ENCODE measurements at places on chromosomes 12 and 14.

DNA sequence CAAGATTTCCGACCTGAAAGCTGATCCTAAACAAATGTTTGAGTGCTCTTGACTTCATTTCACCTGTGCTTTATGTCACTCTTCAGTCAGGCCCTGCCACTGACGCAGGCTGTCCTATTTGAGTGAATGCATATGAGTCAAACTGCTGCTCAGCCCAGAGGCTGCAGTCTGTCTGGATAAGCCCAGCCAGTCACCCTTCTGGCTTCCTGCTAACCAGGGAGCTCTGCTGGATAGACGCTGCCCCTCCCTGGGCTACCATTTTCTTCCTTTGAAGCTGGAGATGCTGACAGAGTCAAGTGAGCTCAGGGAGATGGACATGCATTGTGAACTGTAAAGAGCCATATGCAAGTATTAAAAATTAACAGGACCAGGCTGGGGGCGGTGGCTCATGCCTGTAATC is 5.1 kb upstream of the TUNAR start:
- no peak for DNase-seq

DNA sequence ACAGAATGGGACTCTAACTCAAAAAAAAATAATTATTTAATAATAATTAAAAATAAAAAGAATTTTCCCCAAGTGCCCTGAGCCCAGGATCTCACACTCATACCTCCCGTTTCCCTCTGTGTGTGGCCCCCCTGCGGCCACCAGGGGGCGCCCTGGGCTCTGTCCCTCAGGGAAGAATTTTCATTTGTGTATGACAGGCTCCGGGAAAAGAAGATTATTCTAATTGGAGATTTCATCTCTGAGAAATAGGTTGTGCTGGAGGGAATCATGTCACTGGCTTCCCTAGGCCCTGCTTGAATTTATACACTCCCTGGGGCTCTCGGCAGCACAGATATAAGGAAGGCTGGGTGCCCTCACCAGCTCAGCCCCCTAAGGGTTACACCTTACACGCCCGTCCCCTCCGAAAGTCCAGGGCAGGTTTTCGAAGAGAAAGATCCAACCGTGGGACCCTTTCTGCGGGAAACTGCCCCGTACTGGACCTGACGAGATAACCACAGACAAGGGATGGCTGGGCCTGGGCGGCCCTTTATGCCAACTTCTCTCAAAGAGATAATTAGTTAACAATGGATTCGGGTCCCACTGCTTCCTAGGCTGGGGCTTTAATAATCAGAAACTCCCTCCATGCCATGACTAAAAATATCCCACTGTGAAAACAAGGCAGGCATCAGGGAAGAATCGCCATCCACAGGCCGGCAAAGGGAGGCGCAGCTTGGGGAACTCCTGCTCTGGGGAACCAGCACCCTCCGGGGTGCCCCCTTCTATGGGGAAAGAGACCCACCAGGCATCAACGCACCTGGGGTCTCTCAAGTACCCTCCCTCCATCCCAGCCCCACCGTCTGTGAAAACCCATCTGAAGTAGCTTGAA is 80.7 kb downstream of the KDM2B start:
- DNase-seq: peak; percentile 74

DNA sequence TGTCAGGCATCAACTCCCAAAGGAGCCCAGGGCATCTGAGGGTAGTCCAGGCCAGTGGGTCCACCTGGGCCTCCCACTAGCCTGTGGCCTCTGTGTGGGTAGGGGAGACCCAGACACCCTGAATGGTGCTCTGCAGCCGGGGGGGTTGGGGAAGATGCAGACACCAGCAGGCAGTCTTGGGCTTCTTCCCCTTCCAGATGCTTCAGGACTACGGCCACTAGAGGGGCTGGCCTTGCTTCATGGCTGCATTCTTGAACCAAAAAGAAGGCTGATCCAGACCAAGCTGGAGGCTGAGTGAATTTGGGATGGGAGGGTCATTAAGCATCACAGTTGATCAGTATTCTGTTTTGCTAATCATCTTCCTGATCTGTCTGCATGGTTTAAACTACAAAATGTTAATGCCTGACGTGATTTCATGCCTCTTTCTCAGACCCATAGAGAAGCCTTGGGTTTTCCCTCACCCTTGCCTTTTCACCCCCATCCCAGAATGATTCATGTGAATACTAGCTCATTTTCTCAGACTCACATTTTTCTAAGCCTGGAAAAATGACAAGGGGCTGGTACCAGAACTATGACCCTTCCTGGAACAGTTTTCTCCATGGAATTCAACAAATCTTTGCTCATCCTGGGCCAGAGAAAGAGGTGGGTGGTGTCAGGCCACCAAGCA is 134.2 kb downstream of the NTF3 start:
- no peak for DNase-seq

DNA sequence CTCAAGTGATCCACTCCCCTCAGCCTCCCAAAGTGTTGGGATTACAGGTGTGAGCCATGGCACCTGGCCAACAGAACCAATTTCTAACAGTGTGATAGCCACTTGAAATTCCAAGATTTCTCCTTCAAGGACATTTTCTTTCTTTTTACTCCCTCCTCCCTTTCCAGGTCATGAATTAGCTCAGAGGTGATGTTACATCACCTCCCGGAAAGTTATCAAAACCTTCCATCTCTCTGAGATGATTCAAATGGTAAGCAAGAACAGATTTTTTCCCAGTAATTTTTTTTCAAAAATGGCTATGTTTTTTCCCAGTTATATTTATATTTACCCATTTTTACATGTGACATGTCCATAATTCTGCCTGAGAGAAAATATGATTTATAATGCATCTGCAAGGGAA is 15.6 kb upstream of the SMAGP start:
- DNase-seq: no peak

DNA sequence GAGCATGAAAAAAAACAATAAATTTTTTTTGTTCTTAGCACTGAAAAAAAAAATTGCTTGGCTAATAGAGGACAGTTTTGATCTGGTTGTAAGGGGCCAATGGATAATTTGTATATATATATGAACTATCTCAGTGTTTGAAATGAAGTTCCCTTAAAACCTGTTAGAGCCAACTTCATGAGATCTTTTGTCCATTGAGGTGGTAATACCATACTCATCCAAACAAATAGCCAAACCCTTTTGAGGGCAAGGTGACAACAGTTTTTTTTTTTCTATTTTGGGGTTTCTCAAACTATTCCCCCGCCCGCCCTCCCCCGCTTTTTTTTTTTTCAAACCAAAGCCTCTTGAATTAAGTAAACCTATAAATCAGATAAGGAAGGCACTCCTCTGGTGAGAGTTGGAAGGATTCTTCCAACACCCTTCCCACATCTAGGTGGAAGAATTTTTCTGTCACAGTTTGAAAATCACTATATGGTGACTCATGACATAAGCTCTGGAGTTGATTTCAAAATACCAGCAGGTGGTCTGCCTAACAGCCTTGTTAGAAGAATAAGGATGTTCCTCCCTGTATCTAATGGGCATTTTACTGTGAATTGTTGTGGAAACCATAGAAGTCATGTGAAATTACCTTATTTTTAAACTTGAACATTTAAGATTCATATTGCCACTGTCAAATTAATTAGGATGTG is 10.2 kb downstream of the ARHGAP5 start:
- DNase-seq: no peak

DNA sequence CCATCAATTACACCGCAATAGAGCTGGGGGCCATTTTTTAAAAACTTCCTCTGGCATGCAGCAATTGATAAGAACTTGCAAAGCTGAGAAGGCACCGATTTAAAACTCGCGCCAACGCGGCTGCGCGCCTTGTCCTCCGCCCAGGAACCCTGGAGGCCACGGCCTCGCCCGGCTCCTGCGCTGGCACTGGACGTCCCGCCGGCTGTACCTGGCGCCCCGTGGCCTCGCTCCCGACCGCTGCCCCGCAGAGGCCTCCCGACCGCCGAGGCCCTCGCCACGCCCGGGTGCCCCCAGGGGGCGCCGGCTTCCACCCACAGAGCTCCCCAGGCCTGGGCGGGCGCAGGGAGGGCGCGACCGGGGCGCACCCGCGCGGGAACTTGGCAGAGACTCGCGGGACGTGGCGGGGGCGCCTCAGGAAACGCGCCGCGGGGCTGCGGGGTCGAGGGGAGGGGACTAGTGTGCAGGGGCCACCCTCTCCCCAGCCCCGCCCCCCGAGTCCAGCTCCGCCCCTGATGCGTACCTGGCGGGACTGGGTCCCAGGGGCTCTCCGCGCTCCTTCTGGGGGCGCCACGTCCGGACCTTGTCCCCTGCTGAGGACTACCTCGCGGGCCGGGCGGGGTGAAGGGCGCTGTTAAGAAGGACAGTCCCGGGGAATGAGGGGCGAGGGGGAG is 65.7 kb downstream of the TNFAIP2 start:
- DNase-seq: peak; percentile 7

GRCh38 chr14:71834284-71835204 is 97.7 kb upstream of the RGS6 start:
- DNase-seq: no peak

GRCh38 chr14:60723116-60723906 is 840 bp downstream of the SIX4 start:
- DNase-seq: peak; percentile 28

DNA sequence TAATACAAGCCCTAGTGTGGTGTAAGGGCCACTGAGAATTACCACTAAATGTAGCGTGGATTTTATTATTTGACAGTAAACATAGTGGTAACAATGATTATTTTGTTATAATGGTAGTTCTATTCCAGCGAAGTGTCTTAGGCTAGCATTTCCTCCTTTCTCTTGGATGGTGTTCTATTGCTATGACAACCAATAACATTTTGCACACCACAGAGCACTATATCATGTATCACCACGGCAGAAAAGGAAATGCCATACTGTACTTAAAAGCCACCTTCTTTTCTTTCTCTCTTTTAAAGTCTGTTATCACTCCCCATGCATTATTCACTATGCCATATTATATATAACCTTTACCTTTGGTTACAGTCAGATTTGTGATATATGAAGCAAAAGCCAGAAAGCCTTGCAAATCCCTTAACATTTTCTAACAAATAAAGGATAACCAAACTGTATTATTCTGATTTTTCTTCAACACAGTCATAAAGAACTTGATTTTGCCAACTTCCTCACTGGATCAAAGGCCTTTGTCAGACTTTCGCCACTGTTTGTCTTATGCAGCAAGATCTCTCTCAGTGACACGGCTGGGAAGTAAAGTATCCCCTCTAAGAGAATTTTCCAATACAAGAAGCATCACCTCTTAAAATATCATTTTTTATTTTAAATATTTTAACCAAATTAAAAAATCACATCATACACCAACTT is 195.8 kb downstream of the FOXN3 start:
- no peak for DNase-seq

- DNase-seq: no peak
Observed at GRCh38 chr14:75290851-75291250, 12.2 kb downstream of the FOS start.

DNA sequence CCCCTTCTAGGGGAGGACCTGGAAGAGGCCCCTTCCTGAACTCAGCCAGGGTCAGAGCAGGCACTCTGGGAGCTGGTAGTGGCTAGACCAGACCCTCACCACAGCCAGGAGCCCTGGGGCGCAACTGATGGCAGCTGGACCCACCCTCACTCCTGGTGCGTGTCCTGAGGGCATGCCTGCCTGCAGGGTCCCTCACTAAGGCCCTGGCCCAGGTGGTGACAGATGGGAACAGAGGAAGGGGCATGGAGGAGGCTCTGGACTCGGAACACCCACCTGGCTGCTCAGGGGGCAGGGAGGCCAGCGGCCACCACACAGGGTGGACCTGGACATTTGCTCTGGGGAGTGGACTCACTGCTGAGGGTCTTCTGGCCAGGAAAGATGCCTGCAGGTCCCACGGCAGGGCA is 342.2 kb upstream of the SFSWAP start:
- no peak for DNase-seq

- DNase-seq: no peak
Observed at GRCh38 chr14:57549765-57550420, 56.2 kb upstream of the CCDC198 start.

DNA sequence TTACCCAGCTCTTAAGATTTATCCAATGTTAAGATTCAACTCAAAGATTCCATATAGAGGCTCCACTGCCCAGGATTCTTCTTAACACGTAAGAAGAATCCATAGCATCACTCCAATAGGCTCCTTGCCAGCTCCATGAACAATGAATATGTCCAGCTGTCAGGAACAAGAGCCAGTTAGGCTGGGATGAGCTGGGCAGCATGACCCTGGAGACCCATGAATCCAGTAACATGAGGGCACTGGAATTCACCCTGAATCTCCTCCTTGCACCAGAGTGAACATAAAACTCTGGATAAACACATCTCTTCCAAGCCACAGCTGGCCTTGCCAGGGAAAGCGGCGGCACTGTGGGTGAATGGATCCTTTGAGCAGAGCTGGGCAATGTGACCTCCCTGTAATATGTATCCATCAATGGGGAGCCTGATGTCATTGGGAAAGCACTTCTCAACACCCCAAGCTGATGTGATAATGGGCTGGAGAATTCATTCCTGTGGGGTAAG is 24.4 kb upstream of the TC2N start:
- no peak for DNase-seq

DNA sequence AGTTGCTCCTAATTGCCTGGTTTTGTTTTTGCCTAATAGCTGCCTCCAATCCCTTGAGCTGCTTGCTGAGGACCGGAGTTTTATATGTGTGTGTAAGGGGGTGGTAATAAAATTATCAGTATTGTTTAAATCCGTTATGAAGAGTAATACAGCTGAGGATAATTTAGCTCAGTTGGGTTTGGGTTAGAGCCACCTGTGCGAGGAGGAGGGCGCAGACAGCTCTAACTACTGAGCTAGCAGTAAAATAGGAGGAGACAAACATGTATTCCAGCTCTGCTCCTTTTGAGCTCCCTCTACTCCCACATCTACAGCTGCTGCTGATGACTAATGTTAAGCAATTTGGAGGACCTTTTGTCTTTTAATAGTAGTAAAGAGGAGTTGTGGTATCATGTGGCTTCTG is 61.5 kb downstream of the SPATS2 start:
- DNase-seq: no peak

DNA sequence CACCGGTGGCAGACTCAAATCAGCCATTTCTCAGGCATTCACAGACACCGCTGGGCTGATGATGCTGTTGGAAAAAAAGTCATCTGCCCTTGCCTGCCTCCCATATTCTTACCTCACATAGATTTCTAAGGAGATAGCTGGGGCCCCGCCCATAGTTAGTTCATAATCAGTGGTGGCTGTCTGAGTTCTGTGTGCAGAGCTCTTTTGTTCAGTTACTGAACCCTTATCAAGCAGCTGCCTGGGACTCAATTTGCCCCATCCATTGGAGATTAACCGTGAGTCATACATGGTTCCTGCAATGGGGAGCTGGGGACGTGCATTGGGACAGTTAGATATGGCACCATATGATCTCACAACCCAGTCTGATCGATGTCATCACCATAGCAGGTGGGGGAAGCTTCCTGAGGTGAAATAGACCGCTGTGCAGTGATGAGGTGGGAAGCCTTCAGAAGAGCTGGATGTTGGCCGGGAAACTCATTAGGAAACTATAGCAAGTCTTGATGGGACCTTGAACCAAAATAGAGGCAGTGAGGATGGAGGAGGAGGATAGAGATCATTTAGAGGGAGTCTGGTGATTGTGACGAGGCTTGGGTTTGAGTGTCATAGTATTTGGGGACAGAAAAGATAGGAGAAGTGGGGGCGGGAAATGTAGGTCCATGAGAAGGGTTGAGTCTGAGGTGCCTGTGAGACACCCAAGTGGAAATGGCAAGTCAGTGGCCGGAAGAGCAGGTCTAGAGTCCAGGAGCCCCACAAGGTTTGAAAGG is 147.8 kb downstream of the GCH1 start:
- no peak for DNase-seq
